ENCODE measurements at places on chromosomes 11 and 22. TPM values are rescaled to one million over a fixed set of nuclear protein-coding genes. Genes with fewer than 3 reads are reported as not detected.

RHBDD3 gene
- total RNA-seq = 30.2 TPM

OR52A1 gene
- total RNA-seq = not detected

GPR152 gene
- not detected for total RNA-seq

HEPN1 gene
- not detected for total RNA-seq

TRIM22 gene
- 0.62 TPM for total RNA-seq

SYT9 gene
- 0.16 TPM for total RNA-seq

UBQLNL gene
- total RNA-seq = not detected

MTFP1 gene
- 72.6 TPM for total RNA-seq

HTR3A gene
- not detected for total RNA-seq

CD82 gene
- 8.5 TPM for total RNA-seq

CRYBB3 gene
- total RNA-seq = not detected

MMP12 gene
- 0.02 TPM for total RNA-seq

APOA1 gene
- total RNA-seq = 0.23 TPM

GPHA2 gene
- total RNA-seq = not detected

POU2AF2 gene
- total RNA-seq = not detected

SAA2 gene
- total RNA-seq = not detected

HEPHL1 gene
- total RNA-seq = not detected

ANGPTL5 gene
- total RNA-seq = not detected

RTN4RL2 gene
- total RNA-seq = 106 TPM

CRYBB2 gene
- 0.23 TPM for total RNA-seq

OR2D2 gene
- total RNA-seq = not detected

RFPL1 gene
- total RNA-seq = not detected

OR2AG1 gene
- total RNA-seq = not detected

TRPM5 gene
- total RNA-seq = not detected

PATE2 gene
- not detected for total RNA-seq

DNAJB7 gene
- total RNA-seq = not detected

PVALB gene
- not detected for total RNA-seq

OR8D2 gene
- total RNA-seq = not detected

AQP11 gene
- total RNA-seq = 2.3 TPM

KCNQ1OT1 gene
- total RNA-seq = 0.07 TPM

SLC22A6 gene
- total RNA-seq = not detected

LDHA gene
- 3,232 TPM for total RNA-seq

TIRAP gene
- 6.9 TPM for total RNA-seq

RNF121 gene
- 56.3 TPM for total RNA-seq

GGTLC2 gene
- not detected for total RNA-seq

GAB2 gene
- total RNA-seq = 4.8 TPM

MYO7A gene
- 1.4 TPM for total RNA-seq

USP2 gene
- 0.60 TPM for total RNA-seq

PPP2R5B gene
- 5.5 TPM for total RNA-seq

BRMS1 gene
- 91.1 TPM for total RNA-seq

DRICH1 gene
- total RNA-seq = 0.50 TPM

IGHMBP2 gene
- 16.0 TPM for total RNA-seq

SCO2 gene
- total RNA-seq = 3.2 TPM

ROBO4 gene
- total RNA-seq = not detected

DEUP1 gene
- total RNA-seq = not detected

SCUBE1 gene
- total RNA-seq = 0.15 TPM

NCF4 gene
- total RNA-seq = not detected

E2F8 gene
- 6.9 TPM for total RNA-seq

SAA4 gene
- total RNA-seq = not detected

FOLR3 gene
- total RNA-seq = not detected

TRIM6 gene
- 14.1 TPM for total RNA-seq

FGF4 gene
- total RNA-seq = not detected

RAB38 gene
- total RNA-seq = 0.79 TPM

KRTAP5-1 gene
- not detected for total RNA-seq

KDM4E gene
- not detected for total RNA-seq

C11orf97 gene
- not detected for total RNA-seq

DGAT2 gene
- total RNA-seq = 2.3 TPM
